Hematopoietic multipotent progenitor cell treated with erythropoietin and hydrocortisone succinate and interleukin-3 and kit ligand, for 15 days (in vitro differentiated cells): ENCODE measurements at places on chromosomes 16 and 17.

GRCh38 chr17:56929362-56929969 is 15.6 kb upstream of the TRIM25 start:
- no peak for DNase-seq

- DNase-seq = no peak
Measured at GRCh38 chr16:79175286-79176057, 425.1 kb downstream of the MAF start.

GRCh38 chr17:7330638-7331015 is 1.5 kb upstream of the NEURL4 start:
- DNase-seq = no peak

DNA sequence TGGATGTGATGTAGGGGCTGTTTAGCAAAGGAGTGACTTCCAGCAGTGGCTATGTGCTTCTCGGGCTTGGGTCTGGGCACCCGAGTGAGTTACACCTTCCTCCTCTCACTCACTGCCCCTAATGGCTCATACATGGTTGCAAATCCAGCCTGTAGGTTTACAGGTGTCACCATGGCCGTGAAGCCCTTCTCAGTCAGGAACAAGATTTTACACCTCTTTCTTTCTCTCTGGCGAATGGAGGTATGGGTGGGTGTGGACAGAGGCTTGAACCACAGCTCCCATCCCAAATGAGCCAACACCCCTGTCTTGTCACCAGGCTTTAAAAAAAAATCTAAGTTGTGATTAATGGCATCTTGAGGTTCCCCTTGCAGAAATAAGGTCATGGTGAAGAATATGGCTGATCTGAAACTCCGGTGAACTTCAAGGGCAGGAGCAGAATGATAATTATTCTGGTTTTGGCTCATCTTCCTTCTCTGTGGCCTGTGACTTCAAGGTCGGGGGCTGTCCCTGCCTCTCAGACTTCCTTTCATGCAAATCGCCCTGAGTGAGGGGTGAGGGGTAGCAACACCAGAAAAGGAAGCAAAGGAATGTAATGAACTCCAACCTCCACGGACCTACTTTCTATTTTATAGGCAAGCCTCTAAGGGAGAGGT is 331.2 kb downstream of the MAF start:
- no peak for DNase-seq

- no peak for DNase-seq
Measured at GRCh38 chr17:77800816-77801215, 157.7 kb upstream of the TNRC6C start.

GRCh38 chr17:16470265-16470664 is 21.7 kb downstream of the LRRC75A start:
- DNase-seq = no peak

DNA sequence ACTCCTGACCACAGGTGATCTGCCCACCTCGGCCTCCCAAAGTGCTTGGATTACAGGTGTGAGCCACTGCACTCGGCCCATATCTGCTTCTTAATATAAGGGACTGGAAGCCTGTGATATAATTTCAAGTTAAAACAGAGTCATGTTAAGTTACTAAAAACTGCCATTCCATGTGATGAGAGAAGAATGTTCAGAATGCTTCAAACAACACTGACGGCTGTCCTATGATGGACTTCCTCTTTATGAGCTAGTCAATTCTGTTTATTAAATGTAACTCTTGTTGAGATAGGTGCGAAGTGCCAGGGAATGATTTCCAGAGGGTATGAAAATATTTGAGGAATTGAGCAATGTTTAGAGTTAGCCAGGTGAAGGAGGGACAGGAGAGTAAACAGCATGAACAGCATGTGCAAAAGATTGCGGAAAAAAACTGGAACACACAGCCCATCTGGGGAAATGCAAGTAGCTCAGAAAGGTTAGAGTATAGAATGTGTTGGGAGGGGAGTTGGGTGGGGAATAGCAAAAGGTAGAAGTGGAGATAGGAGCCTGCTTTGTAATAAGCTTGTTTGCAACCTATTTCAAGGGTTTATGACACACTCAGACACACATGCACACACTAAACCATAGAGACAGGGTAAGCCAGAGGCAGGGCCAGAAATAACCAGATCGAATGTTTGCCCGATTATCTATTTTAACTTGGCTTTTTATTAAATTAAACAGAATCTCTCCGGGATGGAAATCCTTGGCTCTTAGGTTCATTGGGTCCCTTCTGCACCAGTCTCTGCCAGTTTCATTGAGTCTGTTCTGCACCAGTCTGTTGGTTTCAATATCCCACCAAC is 135.6 kb upstream of the COX10 start:
- no peak for DNase-seq

GRCh38 chr17:9403257-9403656 is 172.4 kb downstream of the STX8 start:
- DNase-seq = no peak
